Progenitor cell of endocrine pancreas (in vitro differentiated cells): ENCODE measurements at places on chromosomes 7 and 10. TPM values are rescaled to one million over a fixed set of nuclear protein-coding genes. Genes with fewer than 3 reads are reported as not detected.

GRCh38 chr10:73878365-73878764, 4.0 kb upstream of the CAMK2G start:
- no peak for DNase-seq

GRCh38 chr10:7102084-7102483, 308.8 kb downstream of the SFMBT2 start:
- no peak for DNase-seq

DNA sequence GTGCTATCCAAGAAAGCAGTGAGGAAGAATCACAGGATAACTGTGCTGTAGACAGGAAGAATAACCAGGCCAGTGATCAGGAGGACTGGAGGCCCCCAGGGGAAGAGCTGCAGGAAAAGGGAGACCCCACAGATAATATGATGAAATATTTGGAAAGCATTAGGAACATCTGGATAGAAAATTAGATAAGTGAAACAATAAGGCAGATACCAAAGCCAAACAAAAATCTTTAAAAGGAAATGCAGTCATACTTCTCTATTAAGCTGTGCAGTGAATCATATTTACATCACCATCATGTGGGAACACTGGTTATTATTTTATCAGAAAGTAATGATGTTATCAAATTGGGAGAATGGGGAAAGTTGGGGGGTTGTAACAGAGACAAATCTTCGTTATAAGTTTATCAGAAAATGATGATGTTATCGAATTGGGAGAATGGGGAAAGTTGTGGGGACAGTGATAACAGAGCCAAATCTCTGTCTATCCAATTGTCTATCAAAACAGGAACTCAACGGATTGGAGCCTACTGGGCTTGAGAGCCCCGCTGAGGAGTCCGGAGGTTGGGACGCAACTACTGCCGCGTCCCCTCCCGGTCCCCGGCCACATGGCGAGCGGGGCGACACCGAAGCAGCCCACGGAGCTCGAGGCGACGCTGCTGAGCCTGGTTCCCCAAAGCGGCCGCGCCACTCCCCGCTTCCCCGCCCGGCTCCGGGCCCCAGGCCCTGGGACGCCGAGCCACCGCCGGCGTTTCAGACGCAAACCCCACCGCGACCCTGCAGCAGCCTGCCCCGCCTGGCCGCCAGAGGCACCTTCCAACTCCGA, 14.0 kb upstream of the RALA start:
- peak; percentile 26 for DNase-seq

- DNase-seq = no peak
These were observed 5.7 kb upstream of the CELF2 start for GRCh38 chr10:11011984-11012383.

- no peak for DNase-seq
These were observed 278.8 kb upstream of the PPP2R2D start for GRCh38 chr10:131621784-131622624.

DNA sequence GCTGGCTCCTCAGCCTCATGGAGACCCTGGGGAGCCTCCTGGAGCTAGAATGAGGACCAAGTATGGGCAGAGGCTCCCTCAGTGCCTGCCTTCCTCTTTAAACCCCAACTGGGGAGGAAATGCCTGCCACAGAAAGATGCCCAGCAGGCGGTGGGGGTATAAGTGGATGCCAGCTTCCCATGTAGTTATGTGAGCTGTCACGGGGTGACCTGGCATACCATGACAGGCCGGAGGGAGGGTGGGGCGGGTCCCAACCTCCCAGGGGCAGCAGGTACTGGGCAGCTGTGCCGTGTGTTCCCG, 35.0 kb downstream of the COL13A1 start:
- DNase-seq = no peak

- no peak for DNase-seq
These were observed 12.2 kb upstream of the PSAP start for GRCh38 chr10:71863203-71863602.

Gene TMEM184A
- total RNA-seq = 7.4 and 8.6 TPM in 2 replicates

Gene GIMAP6
- not detected in 2 replicates for total RNA-seq

DNA sequence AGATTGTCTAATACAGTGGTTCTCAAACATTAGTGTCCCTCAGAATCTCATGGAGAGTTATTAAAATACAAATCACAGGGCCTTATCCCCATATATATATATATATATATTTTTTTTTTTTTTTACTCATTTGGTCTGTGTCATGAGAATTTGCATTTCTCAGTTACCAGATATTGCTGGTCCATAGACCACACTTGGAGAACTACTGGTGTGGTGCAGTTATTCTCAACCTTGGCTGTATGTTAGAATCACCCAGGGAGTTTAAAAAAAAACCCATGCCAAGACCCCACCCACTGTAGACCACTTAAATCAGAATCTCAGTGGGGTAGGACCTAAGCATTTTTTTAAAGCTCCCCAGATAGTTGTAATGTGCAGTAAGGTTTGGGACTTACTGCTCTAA, 179.9 kb downstream of the AUTS2 start:
- DNase-seq = no peak

Gene PLEKHA1
- 44.0 and 44.3 TPM in 2 replicates for total RNA-seq

DNA sequence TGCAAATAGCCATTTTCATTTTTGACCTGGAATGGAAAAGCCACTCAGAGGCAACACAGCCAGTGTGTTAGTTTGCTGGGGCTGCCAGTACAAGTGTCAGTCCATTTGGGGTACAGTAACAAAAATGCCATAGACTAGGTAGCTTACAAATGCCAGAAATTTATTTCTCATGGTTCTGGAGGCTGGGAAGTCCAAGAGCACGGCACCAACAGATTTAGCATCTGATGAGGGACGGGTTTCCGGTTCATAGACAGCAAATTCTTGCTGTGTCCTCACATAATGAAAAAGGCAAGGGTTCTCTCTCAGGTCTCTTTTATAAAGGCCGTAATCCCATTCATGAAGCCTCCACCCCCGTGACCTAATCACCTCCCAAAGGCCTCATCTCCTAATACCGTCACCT, 418.2 kb downstream of the TYW1 start:
- DNase-seq = no peak

Gene WASHC2A
- total RNA-seq = 40.4 and 50.5 TPM in 2 replicates

DNA sequence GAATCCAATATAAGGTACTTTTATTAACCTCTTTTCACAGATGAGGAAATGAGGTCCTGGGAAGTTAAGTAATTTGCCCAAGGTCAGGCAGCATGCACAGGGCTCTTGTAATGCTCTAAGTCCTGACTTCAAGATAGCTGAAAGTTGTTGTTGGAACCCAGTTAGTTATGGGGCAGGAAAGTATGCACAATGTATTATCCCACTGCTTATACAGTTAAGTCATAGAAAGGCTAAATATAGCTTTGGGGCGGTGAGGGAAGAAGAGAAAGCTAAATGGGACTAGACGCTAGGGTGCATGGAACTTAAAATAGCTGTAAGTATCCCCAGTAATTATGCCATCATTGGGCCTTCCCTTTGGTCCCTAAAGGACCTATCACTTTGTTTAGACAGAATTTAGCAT, 9.2 kb downstream of the GLCCI1 start:
- DNase-seq = no peak

DNA sequence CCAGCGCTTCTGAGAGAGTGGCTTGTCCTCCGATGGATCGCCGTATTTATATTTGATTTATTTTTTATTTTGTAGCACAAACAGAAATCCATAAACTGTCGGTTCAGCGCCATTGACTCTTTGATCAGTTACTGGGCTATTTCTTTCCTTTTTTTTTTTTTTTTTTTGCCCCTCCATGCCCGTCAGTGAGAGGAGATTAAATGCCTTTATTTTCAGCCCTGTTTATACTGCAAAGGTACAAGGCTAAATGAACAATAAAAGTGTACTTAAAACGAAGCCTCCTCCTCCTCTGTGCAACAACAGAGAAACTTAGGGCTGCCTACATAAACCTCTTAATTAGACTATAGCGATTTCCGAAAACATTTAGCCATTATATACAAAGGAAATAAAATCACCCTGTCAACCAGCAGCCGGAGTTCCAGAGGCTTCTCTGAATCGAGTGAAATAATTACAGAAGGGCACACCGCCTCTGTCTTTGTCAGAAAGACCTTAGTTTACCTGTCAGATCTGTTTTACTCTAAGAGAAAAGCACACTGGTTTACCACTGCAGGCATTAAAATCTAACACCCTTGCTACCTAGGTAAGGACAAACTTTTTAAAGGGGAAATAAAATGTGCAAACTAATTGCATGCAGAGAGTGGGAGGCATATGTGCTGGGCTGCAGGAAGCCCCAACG, 3.5 kb downstream of the EBF3 start:
- no peak for DNase-seq

DNA sequence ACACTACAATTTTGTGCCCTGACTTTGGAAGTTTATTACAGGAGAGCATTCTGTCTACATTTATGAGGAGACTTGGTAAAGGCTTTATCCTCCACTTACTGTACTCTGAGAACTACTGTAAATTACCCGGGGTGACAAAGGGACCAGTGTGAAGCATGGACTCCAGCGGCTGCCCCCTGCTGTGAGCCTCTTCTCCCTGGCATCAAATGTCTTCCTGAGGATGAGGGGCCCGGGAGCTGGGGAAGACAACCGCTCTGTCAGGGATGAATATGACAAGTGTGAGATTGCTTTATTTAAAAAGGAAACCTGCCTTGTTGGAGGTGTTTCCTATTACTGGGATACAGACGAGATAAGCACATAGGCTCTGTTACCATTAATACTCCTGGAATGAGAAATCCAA, 714.8 kb downstream of the CCSER2 start:
- DNase-seq = no peak

GRCh38 chr7:46139079-46139478, 218.0 kb upstream of the IGFBP3 start:
- DNase-seq = no peak

Gene UBTD1
- 9.0 and 9.2 TPM in 2 replicates for total RNA-seq

GRCh38 chr7:111091593-111092358, 849 bp downstream of the LRRN3 start:
- no peak for DNase-seq

Gene VSTM4
- total RNA-seq = 0.22 and 0.40 TPM in 2 replicates

- no peak for DNase-seq
These were observed 1221.4 kb downstream of the GATA3 start for GRCh38 chr10:9275861-9276260.

- DNase-seq = no peak
These were observed 491 bp upstream of the AKAP9 start for GRCh38 chr7:91940171-91940570.

Gene HMX3
- not detected in 2 replicates for total RNA-seq

Gene SVOPL
- 1.4 TPM in 2 replicates for total RNA-seq

Gene TSPAN13
- total RNA-seq = 112 and 116 TPM in 2 replicates

Gene CYP2W1
- 1.2 and 1.6 TPM in 2 replicates for total RNA-seq

Gene COMTD1
- 18.4 and 19.9 TPM in 2 replicates for total RNA-seq

DNA sequence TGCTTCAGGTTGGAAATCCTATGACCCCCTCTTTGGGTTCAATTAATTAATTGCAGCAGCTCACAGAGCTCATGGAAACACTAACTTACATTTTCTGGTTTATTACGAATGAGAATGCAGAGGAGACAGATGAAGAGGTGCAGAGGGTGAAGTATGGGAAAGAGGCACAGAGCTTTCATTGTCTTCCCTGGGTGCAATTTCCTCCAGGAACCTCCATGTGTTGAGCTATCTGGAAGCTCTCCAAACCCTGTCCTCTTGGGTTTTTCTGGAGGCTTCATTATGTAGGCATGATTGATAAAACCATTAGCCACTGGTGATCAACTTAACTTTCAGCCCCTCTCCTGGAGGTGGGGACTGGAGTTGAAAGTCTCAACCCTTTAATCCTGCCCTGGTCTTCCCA, 133.0 kb upstream of the AUTS2 start:
- DNase-seq = no peak

Gene AVPI1
- total RNA-seq = 4.3 TPM in 2 replicates

Gene CPA2
- 85.0 and 107 TPM in 2 replicates for total RNA-seq

DNA sequence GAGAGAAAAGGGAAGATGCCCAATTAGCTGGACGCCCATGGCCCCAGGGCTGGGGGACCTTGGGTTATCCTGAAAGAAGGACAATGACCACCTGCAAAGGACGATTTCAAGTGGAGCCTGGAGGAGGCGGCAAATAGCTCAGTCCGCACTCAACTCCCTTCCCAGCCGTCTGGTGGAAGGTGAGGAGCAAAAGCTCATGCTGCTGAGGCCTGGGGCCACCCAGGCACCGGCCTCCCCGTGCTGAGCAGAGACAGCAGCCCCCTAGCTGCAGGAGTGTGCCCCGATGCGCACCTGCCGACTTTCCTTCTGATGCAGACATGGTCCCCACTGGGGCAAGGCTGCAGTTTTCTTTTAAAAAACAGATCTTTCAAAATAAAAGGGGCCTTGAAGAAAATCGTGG, 7.9 kb downstream of the FAM20C start:
- no peak for DNase-seq

DNA sequence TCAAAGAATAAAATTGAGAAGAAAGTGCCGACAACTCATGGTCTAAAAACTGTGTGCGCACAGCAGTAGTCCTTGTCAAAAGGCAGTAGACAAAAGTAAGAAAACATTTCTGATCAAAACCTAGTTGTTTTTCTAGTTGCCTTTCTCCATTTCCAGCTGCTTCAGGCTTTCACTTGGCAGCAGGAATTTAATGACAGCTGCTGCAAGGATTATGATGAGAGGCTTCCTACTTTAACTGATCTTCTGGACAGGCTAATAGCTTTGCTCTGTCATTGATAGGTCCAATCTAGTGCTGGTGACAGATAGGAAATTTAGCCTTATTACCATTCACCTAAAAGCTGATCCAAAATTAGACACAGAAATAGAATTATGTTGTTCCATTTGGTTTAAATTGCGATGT, 110.7 kb upstream of the SEMA3C start:
- DNase-seq = no peak

Gene TSPAN14
- 126 TPM in 2 replicates for total RNA-seq

- no peak for DNase-seq
These were observed 152.6 kb upstream of the RNF32 start for GRCh38 chr7:156487811-156488533.

DNA sequence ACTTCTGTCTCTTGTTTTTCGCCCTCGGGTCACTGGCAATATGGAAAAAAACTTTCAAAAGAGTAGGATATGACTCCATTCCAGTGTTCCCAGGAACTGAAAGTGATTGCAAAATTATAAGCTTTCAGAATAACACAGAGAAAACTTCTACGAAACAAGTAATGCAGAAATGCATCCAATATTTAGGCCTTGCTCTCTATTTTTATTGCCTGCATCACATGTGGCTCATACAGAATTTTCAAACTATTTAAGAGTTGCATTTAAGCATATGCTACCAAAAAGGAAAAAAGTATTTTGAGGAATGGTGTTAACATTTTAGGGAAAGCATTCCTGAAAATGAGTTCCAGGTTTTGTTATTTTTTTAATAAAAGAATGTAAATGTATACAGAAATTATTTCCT, 228.0 kb downstream of the CACNB2 start:
- no peak for DNase-seq

- no peak for DNase-seq
These were observed 16.8 kb upstream of the DLG5 start for GRCh38 chr10:77943121-77943901.

- no peak for DNase-seq
These were observed 52.5 kb downstream of the NPY start for GRCh38 chr7:24336461-24336860.

GRCh38 chr7:44819292-44819691, 22.8 kb downstream of the PPIA start:
- no peak for DNase-seq
